ENCODE measurements at places on chromosomes 7 and 10. TPM values are rescaled to one million over a fixed set of nuclear protein-coding genes. Genes with fewer than 3 reads are reported as not detected.
A peak's percentile ranks its signal among the peaks of the same experiment; 100 is the strongest.

- peak; percentile 84 for DNase-seq
Measured at GRCh38 chr7:80335511-80336231, 176.2 kb downstream of the GNAT3 start.

GRCh38 chr7:50610521-50611277 is 45.5 kb upstream of the DDC start:
- peak; percentile 37 for DNase-seq

DNA sequence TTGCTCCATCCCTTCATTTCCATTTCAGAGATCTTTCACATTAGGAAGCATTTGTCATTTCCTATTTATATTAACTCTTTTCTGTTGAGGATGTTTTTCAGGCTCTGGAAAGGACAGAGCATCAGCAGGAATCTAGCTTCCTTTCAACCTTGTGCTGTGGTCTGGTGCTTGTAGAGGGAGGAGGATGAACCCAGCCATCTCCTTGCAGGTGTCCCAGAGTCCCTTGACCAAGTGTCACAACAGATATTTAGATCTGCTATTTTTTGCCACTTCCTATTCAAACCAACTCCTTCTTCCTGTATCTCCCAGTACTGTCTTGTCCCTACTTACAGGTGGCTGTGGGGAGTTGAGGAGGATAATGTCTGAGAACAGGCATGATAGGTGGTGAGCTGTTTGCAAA is 742.8 kb downstream of the GRID1 start:
- DNase-seq, result no peak

GRCh38 chr7:102029616-102030015 is 212.2 kb downstream of the CUX1 start:
- DNase-seq, result no peak

The ANKRD7 gene
- 0.17 TPM for polyA plus RNA-seq

Data from IMR-90 (cell line).